ENCODE measurements at places on chromosomes 5 and 9. TPM values are rescaled to one million over a fixed set of nuclear protein-coding genes. Genes with fewer than 3 reads are reported as not detected.

ARL14EPL gene
- total RNA-seq, result not detected

RMI1 gene
- 3.0 TPM for total RNA-seq

RAD1 gene
- total RNA-seq, result 30.7 TPM

GTF2H2 gene
- total RNA-seq, result 23.0 TPM

WDR5 gene
- 9.9 TPM for total RNA-seq

SLC22A5 gene
- total RNA-seq, result 4.2 TPM

KLF9 gene
- total RNA-seq, result 16.4 TPM

ECSCR gene
- 12.6 TPM for total RNA-seq

KCTD16 gene
- total RNA-seq, result 3.4 TPM

Data from smooth muscle cell of the coronary artery (primary cell).